ENCODE measurements at places on chromosomes 4 and X. TPM values are rescaled to one million over a fixed set of nuclear protein-coding genes. Genes with fewer than 3 reads are reported as not detected.

Gene FDCSP
- not detected for total RNA-seq

DNA sequence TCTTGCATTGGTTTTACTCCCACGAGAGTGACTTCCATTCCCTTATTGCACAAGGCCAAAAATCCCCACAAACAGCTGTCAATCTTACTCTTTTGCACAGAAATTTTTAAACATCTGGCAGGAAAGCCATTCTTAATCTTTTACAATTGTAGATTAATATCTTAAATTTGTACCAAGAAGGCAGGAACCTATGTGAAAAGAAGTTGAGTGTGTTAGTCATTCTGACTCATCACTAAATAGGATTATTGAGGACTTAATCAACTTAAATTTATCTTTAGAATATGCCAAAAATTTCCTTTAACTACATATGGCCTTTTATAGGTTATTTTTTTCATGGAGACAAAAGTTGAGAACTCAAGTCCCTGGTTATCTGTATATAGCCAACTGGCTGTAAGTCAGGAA, 49.0 kb upstream of the VEGFC start:
- H3K36me3 ChIP-seq, result no peaks in the 10 kb centered on the region
- peak; percentile 92 for DNase-seq
- H3K27ac ChIP-seq, result no peak overlapping the region
- no peak overlapping the region for H3K4me3 ChIP-seq
- H3K27me3 ChIP-seq, result no peaks in the 10 kb centered on the region

Gene IRS4
- total RNA-seq, result not detected

Gene HTR2C
- total RNA-seq, result not detected

Gene GNPDA2
- total RNA-seq, result 23.1 TPM

DNA sequence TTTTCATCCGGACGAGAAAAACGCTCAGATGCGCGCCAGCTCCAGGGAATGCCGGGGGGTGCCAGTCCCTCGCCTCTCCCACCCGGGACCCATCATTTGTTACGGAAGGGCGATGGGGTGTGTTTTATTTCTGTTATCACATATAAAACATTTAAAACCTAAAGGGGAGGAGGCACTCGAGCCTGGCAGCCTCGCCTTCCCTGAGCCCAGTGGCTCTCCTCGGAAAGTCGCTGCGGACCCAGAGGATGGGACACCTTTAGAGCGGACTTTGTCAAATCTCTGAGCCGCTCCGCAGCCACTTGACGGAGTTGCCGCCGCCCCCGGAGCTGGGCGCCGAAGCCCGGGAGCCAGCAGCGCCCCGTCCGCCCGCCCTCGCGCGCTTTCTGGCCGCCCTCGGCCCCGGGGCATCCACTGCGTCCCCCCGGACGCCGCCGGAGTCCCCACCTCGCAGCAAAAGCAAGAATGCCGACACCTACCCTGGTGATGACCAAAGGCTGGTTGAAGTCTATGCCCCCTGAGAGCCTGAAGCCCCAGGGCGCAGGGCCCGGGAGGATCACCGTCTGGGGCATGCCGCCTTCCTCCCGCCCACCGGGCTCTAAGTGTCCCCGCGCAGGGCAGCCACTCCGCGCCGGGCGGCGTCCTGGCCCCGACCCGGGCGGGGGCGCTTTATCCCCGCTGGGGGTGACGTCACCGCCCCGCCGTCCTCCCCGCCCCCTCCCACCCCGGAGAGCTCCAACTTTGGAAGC, at the start of gene PDLIM3:
Gene PDLIM3 (minus strand): TSS at position 642 of the 746 bp plus-strand sequence. CDS start 73 bp downstream, at position 569.
- H3K36me3 ChIP-seq, result no peaks in the 10 kb centered on the region
- H3K27ac ChIP-seq, result peak within 1 kb of the TSS; percentile 23
- peaks cover 2% of the 10 kb centered on the region for H3K4me1 ChIP-seq
- H3K27me3 ChIP-seq, result peaks cover 5% of the 10 kb centered on the region
- peak within 1 kb of the TSS; percentile 96 for H3K4me3 ChIP-seq

DNA sequence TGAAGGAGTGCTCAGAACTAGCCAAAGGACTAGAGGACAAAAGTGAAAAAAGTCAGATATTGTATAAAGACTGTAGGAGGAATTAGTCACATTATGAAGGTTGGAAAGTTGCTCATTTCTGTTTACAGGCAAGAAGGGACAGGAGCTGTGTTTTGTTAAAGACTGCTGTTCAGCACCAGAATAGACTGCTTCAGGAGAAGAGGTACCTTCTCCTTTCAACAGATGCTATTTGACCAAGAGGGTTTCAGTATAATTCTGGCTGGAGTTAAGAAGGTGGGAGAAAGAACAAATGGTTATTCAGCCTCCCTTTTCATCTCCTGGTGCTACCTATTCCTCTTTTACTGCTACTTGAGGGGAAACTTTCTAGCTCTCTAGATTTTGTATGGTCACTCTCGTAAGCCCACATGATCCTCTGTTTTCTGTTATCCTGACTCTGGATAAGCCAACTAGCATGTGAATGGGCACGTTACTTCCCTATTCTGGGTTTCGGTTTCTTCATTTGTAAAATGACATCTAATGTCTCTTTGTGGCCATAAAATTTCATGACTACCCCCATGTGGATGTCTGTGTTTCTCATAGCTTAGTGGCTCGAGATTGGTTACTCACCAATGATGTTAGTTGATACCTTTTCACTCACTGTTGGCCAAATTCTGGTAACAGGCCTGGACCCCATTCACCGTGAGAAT, 68.9 kb downstream of the SH2D1A start:
- H3K27ac ChIP-seq, result no peak overlapping the region
- no peaks in the 10 kb centered on the region for H3K27me3 ChIP-seq
- no peak overlapping the region for H3K4me3 ChIP-seq
- no peak for DNase-seq
- H3K36me3 ChIP-seq, result no peaks in the 10 kb centered on the region
- H3K4me1 ChIP-seq, result no peaks in the 10 kb centered on the region

DNA sequence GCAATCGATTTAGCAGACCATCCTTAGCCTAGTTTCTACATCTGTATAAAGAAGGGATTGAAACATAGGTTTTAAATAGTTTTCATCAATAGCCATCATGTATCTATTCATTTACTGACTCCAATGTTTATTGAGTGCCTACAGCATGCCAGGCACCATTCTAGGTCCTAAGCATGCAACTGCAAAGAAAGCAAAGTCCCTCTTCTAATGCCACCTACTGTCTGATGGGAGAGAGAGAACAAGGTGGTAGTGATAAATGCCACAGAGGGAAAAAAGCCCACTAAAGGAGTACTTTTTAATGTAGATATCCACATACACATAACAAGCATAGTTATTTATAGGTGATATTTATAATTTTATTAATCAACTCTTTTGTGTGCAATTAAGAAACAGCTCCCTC, 67.6 kb upstream of the PPARGC1A start:
- H3K4me3 ChIP-seq, result no peak overlapping the region
- no peaks in the 10 kb centered on the region for H3K36me3 ChIP-seq
- no peaks in the 10 kb centered on the region for H3K4me1 ChIP-seq
- H3K27me3 ChIP-seq, result no peaks in the 10 kb centered on the region
- no peak overlapping the region for H3K27ac ChIP-seq
- no peak for DNase-seq
